ENCODE measurements at places on chromosomes 2 and 18.

DNA sequence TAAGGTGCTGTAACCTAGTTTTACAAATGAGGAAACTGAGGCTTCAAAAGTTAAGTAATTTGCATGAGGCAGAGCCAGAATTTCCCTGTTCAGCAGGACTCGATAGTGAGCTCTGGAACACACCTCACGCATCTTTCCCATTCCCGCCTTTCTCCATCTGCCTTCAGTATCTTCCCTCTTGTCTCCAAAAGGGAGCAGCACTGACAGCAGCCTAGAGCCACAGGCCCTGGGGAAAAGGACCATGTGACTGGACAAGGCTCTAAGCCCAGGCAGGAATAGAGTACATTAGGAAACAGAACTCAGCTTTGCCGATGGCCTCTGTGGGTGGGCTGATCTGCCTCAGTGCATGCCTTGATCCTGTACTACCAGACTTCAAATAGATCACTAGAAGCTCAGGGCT lies 21.5 kb downstream of the GPR155 start:
- DNase-seq = no peak

DNA sequence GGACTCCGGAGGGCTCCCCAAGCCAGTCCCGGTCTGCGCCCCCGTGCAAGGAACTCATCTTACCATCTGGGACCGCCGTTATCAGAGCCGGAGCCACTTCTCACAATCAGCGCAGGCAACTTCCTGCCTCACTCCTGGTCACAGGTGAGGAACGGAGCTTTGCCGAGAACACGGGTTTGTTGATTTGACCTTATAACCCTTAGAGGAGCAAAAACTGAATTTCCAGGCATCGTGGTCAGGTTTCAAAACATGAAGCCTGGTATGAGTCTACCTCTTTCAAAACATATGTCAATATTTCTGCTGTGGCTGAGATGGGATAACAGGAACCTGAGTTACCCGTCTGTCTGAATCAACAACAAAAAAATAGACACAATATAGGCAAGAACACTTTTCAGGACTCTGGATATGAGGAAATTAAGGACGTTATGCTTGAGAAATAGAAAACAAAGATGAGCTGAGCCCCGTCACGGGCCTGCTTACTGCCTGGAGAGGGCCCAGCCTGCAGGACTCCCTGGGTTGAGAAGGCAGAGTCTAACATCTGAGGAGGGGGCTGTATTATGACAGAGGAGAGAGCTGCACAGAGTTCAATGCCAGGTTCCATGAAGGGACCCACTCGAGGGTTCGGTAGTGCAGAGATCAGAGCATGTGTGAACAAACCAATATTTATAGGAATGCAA lies 148.7 kb downstream of the NDUFA10 start:
- DNase-seq = no peak

DNA sequence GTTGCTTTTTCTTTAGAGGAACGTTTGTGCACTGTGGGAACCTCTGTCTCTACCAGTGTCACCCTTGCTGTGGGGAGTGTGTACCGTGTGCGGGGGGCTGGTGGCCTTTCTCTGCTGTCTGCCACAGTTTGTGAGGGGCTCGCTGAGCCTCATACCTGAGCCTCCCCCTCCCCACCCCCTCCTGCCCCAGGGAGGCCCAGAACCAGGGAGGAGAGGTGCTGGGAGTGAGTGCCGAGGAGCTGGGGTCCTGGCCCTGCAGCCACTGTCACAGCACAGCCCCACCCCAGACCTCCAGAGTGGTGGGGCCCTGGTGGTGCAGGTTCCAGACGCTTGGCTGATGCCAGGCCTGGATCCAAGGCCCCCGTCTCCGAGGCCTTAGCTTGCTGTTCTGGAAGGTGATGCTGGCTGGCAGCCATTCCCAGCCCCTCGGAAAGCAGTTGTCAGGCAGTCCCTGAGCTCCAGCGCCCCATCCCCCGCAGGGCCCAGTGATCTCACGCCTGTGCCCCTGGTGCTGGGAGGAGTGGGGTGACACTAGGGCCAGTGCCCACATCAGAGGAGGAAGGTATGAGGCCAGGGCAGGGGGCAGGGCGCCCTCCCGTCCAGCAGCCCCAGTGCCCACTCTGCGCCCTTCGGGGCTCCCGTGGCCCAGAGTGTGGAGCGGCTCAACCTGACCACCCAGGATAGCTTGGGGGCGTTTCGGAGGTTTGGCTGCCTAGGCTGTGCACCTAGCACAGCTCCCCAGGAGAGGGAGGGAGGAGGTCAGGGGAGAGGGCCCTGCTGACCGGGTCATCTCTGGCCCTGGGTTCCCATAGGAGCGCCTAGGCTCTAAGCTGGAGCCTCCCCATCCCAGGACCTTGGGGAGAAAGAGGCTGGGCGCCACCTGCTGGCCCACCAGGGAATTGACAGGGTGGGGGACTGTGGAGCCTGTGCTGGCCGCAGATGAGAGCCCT lies 53.0 kb upstream of the ALPP start:
- DNase-seq = no peak

DNA sequence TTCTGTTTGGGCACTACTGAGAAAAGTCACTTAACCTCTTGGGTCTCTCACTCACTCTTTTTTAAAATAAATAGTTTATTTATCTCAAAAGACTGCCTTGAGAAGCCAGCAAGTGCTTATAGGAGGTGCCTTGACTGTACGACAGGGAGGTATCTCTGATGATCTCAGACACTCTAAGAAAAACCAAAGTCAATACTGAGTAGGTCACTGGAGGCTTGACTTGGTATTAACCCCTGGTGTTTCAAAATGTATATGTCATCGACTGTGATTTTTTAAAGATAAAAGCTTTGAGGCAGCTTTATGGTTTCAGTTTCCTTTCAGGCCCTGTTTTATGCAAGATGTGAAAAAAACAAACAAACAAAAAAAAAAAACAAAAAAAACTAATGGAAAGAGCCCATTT lies 33.7 kb downstream of the MREG start:
- no peak for DNase-seq

- DNase-seq = no peak
Measured at GRCh38 chr2:238663586-238663985, 184.3 kb upstream of the TWIST2 start.

- no peak for DNase-seq
Measured at GRCh38 chr18:57561728-57562423, 24.6 kb downstream of the FECH start.

- no peak for DNase-seq
Measured at GRCh38 chr2:172339371-172340010, 87.9 kb upstream of the ITGA6 start.

DNA sequence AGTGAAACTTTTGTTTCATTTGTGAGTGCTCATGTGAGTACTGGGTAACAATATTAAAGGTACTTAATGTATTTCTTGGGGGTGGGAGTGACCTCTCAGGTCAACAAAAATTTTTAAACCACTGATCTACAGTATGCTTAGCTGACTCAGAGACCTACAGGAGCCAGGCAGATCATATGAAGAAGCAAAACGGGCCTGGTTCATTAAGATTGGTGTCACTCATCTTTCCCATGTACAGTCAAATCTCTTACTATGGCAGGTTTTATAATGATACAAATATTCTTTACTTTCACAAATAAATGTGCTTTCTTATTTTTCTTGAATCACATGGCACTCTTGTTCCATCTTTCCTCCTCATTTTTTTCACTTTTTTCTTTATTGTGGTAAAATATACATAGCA lies 7.7 kb upstream of the TMSB10 start:
- DNase-seq = no peak

GRCh38 chr2:108934151-108934550 lies 54.9 kb downstream of the EDAR start:
- DNase-seq = no peak

DNA sequence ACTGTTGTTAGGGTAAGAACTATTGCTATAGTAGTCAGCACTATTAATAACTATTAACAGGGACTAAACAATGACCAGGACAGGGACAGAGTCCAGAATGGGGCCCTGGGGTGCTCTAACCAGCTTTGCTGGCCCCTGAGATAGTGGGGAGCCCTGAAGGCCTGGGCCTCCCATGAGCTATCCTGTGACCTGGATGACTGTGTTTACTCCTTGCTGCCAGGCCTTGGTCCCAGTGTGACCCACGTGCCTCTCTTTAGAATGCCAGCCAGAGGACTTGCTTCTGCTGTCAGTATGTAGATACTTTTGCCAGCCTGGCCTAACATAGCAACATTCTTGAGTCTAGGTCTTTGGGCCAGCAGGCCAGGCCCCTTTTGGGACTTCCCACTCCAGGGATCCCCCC lies 11.4 kb downstream of the CDK5R2 start:
- DNase-seq = no peak

DNA sequence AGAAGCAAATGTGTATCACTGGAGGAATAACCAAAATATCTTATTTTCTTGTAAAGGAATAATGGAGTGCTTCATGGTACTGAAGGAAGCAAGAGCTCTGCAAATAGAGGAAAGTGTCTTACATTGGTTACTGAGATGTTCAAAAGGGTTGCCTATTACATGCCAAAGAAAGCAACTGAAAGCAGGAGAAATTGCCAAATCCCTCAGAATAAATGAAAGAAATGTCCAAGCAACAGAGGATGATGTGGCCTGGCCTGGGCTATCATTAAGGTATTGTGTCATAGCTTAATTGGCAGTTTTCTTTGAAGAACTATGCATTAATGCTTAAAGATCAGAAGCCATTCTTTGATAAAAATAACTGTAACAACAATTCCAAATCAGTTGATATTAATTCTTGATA lies 173.7 kb downstream of the RAB3GAP1 start:
- DNase-seq = no peak

DNA sequence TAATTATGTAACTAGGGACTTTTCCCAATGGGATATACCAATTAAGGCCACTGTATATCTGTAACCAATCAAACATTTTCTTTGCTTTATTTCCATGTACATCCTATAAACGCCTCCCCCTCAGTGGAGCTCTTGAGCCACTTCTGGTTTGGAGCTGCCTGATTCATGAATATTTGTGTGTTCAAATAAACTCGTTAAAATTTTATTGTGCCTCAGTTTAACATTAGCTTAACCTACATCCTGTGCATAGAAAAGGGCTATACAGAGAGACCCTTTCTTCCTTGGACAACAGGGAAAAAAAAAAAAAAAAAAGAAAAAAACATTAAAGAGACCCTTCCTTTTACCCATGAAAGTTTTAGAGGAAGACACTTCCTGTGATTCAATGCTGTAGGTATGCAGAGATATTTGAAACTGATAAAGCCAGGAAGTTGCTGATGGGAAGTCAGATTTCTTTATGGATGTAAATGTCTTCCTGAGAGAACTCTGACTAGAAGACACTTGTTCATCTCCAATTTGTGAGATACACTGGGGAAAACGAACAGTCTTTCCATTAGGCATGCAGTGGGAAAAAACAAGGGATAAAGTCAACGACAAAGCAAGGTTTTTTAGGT lies 614.6 kb upstream of the SOX11 start:
- DNase-seq = no peak

GRCh38 chr2:188518381-188518780 lies 226.7 kb downstream of the GULP1 start:
- no peak for DNase-seq

DNA sequence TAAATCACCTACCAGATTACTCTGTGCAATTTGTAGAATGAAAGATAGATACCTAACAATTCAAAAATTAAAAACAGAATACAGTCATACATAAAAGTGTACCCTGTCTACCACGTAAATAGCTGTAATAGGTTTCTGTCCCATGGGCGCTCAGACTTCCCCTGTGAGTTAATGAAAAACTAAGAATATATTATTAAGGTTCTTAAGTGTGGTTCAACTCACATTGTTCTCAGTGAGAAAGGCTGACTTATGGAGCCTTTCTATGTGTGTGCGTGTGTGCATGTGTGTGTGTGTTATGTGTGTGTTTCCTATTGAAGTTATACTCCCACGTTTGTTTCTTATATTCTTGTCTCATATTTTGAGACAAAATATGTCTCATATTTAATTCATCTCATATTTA lies 114.6 kb upstream of the CD302 start:
- no peak for DNase-seq

- DNase-seq = no peak
Measured at GRCh38 chr2:145344076-145344724, 824.3 kb upstream of the ZEB2 start.

DNA sequence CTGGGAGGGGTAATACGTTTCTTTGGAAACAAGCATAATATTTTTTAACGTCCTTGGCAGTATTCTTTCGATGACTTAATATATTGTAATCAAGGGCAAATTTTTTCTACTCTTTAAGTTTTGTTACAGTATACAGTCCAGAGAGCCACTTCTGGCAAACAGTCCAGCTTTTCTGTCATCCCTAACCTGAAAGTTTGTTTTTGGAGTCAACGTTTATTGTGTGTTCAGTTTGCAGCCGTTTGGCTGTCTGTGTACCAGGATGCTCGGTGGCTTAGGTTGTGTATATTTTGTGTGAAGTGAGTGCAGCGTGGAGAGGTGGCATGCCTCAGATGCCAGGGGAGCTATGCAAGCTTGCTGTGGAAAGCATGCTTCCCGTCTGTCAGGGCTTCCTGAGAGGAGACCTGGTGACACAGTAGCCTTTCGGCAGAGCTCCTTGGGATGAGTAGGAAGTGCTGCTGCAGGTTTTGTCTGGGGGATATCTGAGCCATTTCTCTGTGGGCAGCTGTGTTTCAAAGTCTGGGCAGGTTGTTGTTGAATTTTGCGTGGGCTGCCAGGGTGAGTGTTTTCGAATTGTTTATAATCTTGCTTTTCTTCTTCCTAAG lies 14.7 kb downstream of the MAP3K20 start:
- no peak for DNase-seq

- DNase-seq = no peak
Measured at GRCh38 chr2:43169099-43169945, 57.1 kb downstream of the ZFP36L2 start.

DNA sequence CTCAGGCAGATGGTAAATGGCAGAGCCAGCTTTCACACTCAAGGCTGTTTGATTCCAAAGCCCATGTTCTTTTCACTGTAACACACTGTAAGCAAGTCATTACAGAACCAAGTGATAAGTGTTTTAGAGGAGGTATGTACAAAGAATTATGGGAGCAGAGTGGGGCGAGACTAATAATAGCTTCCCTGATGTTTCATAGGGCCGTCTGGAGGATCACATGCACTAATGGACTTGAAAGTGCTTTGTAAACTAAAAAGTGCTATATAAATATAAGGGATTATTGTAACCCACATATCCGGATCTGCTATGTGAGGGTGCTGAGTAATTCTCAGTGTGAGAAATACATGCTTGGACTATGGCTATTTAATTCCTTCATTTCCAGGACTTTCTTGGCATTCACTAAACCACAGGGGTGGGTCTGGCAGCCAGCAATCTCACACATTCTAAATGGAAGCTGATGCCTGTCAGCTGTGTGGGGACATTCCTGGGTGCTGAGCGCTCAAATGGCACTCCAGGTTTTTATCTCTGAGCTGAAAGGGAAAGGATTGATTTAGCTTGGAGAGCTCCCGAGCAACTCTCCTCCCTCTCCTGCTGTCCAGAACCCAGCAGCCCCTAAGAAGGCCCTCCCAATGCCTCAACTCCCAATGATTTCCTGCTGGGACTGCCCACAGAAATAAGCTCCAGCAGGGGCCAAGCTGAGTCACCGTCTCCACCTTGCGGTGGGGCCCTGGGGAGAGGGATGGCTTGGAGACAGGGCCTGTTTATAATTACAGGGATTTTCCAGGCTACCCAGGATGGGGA lies 222.8 kb downstream of the SOX11 start:
- no peak for DNase-seq

GRCh38 chr2:100733391-100734187 lies 86.3 kb upstream of the NPAS2 start:
- no peak for DNase-seq

Measured in stimulated activated CD4-positive, alpha-beta T cell treated with anti-CD3 and anti-CD28 coated beads, Interleukin-1b, Interleukin-23, amount 100 ng/mL, for 1 hour (primary cell).